Neural crest cell (in vitro differentiated cells): ENCODE measurements at places on chromosomes 2 and 18.

DNA sequence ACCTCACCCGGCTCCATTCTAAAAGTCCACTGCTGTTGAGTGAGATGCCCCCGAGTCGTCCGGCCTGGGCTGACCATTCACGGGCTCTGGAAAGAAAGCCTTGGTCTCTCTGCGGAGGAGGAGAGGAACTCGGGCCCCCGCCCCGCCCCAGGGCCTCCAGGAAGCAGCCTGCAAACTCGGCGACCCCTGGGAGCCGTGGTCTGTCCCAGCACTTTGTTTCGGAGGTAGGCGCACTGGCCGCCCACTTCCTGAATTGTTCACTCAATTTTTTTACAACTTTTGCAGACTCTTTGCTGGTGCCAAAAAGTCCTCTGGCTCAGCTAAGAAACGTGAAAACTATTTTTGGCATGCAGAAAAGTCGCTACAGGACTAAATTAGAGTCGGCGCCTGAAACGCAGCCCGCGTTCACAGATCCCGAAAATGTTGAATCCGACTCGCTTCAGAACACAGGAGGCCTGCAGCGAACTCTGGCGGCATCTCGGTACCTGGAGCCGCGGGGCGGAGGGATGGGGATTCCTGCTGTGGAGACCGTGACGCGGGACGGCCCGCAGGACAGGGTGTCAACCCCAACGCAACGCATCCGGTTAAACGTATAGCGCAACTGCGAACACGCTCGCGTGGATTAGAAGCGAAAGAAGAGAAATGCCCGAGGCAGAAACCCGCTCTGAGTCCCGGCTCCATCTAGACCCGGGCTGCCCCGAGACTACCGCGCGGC lies 1.5 kb downstream of the PXDN start:
- peaks cover 10% of the 10 kb centered on the region for H3K27me3 ChIP-seq
- peak; percentile 60 for DNase-seq
- H3K27ac ChIP-seq = peak overlapping the region; percentile 99
- peak overlapping the region; percentile 99 for H3K4me3 ChIP-seq
- peaks cover 44% of the 10 kb centered on the region for H3K4me1 ChIP-seq

DNA sequence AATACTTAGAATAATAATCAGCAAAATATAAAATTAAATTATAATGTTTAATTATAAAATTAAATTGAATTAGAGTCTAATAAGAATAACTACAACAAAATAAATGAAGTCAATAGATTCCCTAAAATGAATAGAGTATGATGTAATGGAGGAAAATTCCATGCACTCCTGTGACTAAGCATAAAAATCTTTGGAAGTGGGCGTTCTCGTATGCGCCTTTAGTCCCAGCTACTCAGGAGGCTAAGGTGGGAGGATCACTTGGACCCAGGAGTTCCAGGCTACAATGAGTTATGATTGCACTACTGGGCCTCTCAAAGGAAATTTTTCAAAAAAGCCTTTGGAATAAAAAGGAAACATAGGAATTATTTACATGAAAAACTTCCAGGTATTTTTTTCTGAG lies 955.4 kb upstream of the POU3F3 start:
- H3K36me3 ChIP-seq = no peaks in the 10 kb centered on the region
- DNase-seq = no peak
- no peak overlapping the region for H3K4me3 ChIP-seq

- peaks cover 56% of the 10 kb centered on the region for H3K4me1 ChIP-seq
- no peaks in the 10 kb centered on the region for H3K36me3 ChIP-seq
- peak within 1 kb of the TSS; percentile 94 for H3K27ac ChIP-seq
- DNase-seq = peak; percentile 61
- H3K27me3 ChIP-seq = no peaks in the 10 kb centered on the region
Measured at GRCh38 chr18:31684279-31685096, at the start of gene B4GALT6. B4GALT6 (minus strand) TSS chr18:31684581; CDS start chr18:31684426, 155 bp downstream.

GRCh38 chr2:102149243-102149642 lies 6.7 kb downstream of the IL1R1 start:
- DNase-seq = no peak
- H3K27ac ChIP-seq = no peak overlapping the region
- no peak overlapping the region for H3K4me3 ChIP-seq
- peaks cover 8% of the 10 kb centered on the region for H3K36me3 ChIP-seq
- peaks cover 7% of the 10 kb centered on the region for H3K27me3 ChIP-seq

GRCh38 chr2:20953146-20953824 lies 90.6 kb downstream of the APOB start:
- H3K4me1 ChIP-seq = no peaks in the 10 kb centered on the region
- peaks cover 13% of the 10 kb centered on the region for H3K27me3 ChIP-seq
- no peak overlapping the region for H3K4me3 ChIP-seq
